ENCODE measurements at places on chromosomes 7 and 10.

DNA sequence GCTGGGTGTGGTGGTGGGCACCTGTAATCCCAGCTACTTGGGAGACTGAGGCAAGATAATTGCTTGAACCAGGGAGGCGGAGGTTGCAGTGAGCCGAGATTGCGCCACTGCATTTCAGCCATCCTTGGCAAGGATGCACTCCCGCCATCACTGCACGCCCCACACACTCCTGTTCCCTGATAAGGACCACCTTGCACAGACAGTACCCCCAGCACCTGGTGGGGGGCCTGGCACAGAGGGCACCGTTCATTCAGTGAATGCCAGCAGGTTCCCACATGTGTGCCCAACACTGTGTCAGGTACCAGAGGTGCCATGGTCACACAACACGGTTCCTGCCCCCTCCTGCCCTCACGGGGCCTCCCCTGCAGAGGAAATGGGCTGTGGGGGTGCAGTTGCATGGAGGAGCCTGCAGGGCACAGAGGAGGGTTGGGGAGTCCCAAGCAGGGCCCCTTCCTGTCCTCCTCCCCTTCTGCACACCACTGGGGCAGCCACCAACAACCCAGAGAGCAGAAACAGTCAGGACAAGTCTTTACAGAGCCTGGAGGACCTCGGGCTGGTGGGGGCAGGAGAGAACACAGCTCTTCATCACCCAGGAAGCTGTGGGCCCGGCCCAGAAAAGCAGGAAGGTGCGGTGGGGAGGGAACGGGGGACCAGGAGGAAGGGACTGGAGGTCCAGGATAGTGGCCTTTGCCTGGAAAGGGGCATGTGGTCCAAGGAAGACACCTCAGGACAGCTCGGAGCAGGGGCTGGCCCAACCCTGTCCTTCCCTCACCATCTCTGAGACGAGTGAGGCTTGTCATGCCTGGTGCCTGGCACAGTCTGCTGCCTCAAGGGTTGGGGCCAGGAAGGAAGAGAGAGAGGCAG is 7.1 kb downstream of the CRYGN start:
- DNase-seq, result no peak

DNA sequence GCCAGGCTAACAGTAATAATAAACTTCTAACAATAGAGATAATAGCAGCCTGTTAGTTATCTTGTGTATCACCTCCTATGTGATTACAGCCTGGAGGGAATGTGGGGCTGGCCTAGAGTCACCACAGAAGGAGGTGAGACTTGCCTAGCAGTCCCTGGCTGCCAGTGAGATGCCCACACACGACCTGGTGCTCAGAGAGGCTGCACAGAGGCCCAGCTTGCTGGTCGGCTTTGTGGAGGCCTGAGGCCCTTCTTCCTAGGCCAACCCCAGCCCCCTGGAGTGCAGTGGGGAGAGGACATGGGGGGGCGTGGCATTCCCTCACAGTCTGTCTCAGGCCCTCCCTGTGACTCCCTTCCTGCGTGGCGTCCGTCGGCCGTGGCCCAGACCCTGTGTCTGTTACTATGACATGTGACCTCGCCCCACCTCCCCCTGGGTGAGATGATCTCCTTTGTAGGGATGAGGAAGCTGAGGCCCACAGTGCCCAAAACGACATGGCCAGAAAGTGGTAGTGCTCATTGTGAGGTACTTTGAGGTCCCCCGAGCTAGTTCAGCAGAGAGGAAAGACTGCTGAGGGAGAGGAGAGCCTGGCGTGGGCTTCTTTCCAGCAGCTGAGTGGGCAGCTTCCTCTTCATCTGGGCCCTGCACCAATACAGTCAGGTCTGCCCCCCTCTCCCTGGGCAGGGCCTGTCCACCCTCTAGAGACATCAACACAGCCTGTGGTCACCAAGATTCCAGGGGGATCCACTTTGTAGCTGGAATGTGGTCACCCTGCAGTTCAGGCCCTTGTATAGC is 29.7 kb downstream of the UNC5B start:
- peak; percentile 14 for DNase-seq

GRCh38 chr10:72329290-72330068 is 25.2 kb downstream of the DNAJB12 start:
- DNase-seq, result no peak

GRCh38 chr7:96685353-96685752 is 24.3 kb downstream of the SEM1 start:
- no peak for DNase-seq

GRCh38 chr7:129514683-129515082 is 12.4 kb downstream of the SMKR1 start:
- DNase-seq, result no peak

GRCh38 chr7:40570223-40570622 is 435.4 kb downstream of the SUGCT start:
- DNase-seq, result no peak

- DNase-seq, result no peak
These were observed 52.5 kb upstream of the MPP7 start for GRCh38 chr10:28355376-28355775.

DNA sequence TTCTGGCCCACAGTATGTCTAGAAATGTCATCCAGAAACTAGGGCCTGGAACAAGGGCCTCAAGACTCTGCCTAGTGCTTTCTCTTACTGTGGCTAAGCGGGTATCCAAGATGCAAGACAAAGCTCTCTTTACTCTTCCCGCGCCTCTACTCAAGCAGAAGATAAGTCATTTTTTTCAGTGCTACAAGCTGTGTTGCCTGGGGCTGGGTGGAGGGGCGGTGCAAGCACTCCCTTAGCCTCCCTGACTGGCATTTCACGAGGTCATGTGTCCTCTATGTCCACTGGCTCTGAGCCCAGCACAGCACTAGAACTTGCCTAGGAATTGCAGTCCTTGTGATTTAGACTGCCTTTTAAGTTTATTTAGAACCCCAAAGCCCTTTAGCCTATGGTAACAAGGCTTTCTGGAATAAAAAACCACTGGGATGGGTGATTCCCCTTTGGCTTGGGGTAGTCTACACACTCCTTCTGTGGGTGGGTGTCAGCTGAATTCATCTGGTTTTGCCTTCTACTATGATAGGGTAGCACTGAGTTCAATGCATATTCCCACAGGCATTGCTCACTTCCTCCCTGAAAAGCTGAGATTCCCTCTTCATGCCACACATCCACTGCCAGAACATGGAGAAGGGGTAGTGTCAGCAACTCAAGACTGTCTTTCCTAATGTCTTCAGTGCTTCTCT is 371.8 kb upstream of the KCND2 start:
- DNase-seq, result no peak

- DNase-seq, result no peak
These were observed 151.1 kb downstream of the SORCS1 start for GRCh38 chr10:107013258-107014006.

- no peak for DNase-seq
These were observed 527.5 kb downstream of the INHBA start for GRCh38 chr7:41175435-41175834.

DNA sequence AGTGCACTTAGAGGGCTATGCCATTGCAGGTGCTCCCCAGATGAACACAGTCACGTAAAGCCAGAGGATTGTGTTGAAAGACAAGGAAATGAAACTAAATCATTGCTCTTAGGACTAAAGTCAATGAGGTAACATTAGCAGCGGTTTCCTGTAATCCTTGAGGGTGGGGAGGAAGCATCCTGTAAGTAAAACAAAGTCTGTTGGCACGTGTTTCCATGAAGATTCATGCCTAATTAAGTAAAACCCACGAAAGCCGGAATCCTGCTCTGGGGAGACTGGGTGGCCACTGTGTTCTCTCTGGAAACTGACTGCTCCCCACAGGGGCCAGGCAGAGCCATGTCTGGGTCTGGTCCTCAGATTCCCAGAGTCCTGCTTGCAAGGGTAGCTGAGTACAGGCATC is 18.3 kb downstream of the STEAP1B start:
- peak; percentile 57 for DNase-seq

GRCh38 chr7:87875151-87876039 is 765 bp downstream of the SLC25A40 start:
- DNase-seq, result no peak

DNA sequence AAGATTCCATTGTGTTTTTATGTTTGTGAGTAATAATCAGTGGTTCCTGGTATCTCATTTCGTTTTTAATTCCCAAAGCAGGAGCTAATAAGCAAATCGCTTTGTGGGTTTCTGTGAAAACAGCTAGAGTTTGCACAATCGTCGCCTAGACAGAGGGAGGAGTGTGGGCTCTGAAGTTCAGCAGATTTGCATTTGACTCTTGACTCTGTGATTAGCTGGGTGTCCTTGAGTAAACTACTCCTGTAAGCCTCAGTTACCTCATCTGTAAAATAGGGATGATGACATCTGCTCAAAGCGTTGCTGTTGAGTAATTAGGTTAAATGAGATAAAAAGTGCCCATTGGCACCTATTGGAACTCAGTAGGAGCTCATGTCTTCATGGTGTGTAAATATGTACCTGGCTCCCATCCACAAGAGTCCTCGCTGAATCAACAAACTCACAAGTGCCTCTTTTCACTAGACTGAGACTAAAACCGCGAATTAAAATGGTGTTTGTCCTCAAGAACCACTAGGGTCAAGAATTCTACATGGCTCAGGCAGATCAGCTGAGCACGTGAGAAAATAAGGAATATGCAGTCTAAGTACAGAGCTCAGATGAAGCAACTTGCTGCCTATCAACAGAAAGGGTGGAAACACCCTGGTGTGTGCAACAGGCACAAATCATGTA is 385.8 kb upstream of the C7orf33 start:
- no peak for DNase-seq

DNA sequence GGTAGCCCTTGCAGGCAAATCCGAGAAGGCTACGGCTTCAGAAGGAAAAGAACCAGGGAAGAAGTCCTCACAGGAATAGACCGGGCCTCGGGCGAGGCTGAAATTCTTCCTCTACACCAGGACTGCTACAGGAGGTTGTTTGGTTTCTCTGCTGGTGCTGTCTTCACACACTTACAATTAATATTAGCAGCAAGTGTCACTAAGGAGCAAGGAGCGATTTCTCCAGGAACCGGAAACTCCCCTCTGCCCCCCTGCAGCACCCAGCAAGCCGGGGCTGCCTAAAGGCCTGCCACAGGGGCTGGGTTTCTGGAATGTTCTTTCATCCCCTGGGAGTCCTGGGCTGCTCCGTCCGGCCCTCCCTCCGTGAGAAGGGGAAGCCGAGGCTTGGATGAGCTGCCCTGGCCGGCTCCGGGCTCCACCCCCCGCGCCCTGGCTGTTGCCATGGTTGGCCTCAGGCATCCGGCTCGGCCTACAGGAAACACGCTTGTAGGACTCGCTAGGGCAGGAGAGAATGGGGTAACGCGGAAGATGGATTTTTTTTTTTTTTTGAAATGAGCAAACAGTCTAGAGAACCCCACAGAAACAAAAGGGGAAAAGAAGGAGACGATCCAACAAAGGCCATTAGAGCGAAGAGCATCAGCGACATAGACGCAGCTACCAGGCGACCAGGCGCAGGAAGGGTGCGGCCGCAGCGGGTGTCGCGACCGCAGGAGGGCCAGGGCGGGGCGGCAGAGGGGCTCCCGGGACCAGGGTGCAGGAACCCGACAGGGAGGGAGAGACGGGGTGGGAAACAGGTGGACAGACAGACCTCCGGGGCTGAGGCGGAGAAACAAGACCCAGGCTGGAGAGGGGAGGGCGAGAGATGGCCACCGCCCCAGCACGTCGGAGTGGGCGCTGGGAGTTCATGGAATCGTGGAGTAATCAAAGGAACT is 33.0 kb downstream of the EN2 start:
- no peak for DNase-seq

DNA sequence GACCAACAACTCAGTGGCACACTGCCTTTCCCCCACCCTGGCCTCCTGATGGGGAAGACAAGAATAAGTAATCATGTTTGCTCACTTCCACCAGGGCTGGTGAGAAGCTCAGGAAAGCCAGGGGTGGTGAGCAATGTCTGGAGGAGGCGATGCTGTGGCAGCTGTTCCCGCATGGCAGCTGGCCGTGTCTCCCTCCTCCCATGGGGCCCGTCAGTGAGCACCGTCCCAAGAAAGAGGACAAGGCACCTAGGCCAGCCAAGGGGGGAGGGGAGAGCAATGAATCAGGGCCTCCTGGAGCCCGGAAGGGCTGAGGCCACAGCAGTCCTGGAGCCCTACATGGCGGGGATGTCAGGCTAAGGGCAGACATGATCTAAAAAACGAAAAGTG is 69.2 kb upstream of the INSIG1 start:
- DNase-seq, result no peak

DNA sequence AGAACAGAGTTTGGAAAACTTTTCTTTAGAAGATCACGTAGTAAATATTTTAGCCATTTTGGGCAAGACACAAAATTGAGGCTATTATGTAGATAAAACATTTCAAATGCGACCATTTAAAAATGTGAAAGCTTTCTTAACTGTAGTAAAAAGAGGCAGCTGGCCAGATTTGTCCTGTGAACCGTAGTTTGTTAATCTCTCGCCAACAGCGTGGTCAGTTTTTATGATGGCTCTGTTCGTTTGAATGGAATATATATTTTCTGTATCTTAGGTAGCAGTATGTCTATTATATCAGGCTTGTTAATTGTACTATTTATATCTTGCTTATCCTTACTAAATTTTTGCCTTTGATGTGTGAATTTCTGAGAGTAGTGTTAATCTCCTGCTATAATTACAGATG is 124.9 kb downstream of the CCSER2 start:
- DNase-seq, result no peak

DNA sequence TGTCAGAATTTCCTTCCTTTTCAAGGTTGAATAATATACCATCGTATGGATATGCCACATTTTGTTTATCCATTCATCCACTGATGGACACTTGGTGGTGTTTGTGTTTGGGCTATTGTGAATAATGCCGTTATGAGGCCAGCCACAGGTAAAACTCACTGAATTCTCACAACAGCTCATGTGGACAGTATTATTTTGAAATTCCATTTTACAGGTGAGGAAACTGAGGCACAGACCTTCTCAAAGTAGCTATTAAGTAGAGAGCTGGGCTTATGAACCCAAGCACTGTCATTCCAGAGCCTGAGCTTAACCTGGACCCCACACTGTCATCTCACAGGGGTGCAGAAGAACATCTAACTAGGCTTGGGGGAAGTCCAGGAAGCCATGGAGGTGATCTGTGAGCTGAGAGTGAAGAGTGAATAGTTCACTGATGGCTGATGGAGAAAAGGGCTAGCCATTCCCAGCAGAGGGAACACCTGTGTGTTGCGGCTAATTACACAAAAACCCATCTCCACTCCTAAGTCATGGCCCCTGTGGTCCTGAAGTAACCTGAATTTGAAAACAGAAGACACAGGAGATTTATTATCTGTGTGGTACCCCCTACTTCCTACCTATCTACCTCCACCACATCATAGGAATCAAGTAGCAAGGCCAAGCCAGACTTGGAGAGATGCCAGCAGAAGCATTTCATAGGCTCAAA is 8.7 kb downstream of the INMT start:
- no peak for DNase-seq

- DNase-seq, result no peak
These were observed 83.3 kb upstream of the KLF6 start for GRCh38 chr10:3868271-3868664.

DNA sequence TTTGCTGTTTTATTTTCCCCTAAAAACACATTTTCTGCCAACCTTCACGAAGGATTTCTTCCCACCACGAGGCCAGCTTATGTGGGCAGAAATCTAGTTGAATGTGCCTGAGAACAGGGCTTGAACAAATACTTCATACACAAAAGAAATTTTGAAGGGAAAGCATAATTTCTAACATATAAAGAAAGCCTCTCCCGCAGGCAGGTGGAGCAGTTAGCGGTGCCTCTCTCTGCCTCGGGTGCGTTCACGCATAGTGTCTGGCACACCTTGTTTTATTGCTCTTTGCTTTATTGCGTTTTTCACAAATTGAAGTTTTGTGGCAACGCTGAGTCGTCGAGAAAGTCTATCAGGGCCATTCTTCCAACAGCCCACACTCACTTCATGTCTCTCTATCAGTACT is 7.0 kb upstream of the CSGALNACT2 start:
- no peak for DNase-seq

Data from fibroblast of gingiva (primary cell).